Kidney epithelial cell (primary cell): ENCODE measurements at places on chromosomes 2 and 18.

GRCh38 chr2:210112871-210113270 is 58.3 kb downstream of the KANSL1L start:
- DNase-seq: no peak

DNA sequence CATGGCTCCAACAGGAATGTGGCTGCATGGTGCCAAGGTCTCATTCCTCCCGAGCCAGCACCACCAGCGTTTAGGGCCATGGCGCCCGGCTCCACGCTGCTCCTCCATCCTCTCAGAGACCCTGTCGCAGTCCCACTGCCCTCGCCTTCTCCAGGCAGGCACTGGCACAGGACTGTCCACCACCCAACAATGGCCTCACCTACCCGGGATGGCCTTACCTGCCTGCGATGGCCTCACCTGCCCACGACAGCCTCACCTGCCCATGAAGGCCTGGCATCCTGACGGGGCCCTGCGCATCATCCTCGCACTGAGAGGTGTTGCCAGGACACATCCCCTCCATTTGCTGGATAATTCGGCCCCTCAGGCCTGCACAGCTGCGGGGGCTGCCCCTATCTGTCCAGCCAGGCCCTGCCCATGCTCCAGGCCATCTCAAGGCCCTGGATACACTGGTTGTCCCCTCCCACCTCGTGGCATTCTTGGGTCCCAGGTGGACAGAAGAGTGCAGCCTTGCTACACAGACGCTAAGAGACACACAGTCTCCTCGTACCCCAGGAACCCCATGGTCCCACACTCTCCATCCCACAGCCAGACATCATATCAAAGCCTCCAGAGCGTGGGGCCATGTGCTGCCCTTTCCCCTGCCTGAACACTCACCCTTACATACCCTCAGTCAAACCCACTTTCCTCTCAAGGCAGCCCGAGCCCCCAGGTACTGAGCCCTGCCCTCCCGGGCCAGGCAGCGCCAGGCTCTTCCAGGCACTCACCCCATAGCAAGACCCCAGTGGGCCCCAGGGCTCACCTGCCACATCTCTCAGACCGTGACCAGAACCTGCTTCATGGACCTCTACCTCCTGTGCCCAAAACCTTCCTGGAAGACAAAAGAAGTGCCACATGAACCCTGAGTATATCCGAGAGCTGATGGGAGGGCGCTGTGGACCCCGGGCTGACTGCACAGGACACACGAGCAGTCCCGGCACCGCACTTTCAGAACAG is 268.6 kb downstream of the EIPR1 start:
- DNase-seq: no peak

GRCh38 chr2:149357058-149357457 is 26.7 kb downstream of the LYPD6 start:
- no peak for DNase-seq

GRCh38 chr2:176769021-176769420 is 443.6 kb upstream of the HNRNPA3 start:
- DNase-seq: no peak

DNA sequence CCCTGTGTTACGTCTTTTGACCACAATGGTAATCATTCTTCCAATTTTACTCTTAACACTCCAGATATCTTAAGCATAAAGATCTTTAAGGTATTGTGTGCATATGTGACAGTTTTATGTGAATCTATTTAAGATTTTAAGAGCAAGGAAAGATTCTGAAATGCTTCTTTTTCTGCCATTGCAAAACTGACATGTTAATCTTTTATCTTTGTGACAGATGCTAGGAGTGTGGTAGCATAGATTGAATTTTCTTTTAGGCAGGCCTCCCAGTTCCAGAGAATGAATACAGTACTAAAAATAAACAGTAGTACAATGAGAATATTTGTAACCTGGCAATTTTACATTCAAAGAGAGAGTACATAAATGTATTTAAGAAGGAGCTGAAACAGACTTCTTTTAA is 232.5 kb upstream of the ZSWIM2 start:
- DNase-seq: no peak

DNA sequence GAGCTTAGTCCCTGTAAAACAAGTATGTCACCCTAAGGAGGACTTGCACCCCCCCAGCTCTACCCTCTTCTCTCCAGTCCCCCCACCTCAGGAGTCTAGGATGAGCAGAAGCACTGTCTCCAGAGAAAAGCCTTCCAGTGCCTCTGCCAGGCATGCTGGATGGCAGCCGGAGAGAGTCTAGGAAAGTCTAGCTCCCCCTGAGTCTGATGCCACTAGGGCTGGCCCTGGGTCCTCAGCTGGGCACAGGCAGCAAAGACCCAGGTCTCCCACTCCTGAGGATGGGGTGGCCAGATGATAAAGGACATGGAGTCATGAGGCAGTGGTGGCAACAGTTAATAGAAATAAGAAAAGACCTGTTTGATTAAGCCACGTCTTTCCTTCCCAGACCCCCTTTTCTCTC is 225.6 kb downstream of the CYP26B1 start:
- DNase-seq: no peak
